OCI-LY7 (cell line): ENCODE measurements at places on chromosomes 2 and 18. TPM values are rescaled to one million over a fixed set of nuclear protein-coding genes. Genes with fewer than 3 reads are reported as not detected.

DNA sequence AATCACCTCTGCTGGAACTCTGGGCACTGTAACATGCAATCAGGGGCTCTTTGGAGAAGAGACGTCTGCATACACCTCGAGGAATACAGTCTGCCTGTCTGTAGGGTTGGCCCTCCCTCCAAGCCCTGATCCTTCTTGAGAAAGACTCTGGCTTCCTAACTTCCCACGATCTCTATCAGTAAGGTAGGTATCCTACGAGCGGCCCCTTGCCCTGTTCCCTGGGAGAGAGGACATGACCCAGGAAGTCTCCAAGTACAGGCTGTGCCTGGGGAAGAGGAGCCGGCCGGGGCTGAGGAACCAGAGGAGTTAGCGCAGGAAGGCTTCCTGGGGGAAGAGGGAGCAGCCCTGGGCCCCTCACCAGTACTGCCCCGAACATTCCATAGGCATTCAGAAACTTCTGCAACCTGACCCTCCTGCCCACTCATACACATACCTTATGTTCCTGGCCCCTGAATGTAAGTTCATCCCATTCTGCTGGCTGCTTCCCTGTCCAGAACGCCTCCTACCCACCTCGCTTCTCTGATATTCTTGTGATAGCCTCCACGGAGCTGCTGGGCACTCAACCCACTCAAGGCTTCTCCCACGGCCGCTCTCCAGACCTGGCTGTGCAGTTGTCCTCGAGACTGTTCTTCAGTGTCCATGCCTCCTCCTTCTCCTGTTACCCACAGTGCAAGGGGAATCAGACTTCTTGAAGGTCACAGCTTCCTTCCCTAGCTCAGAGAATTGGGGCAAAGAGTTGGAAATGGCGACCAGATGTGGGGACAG is 116.1 kb downstream of the CYP26B1 start:
- DNase-seq, result no peak

GRCh38 chr2:37866171-37866934 is 58.7 kb upstream of the RMDN2 start:
- no peak for DNase-seq

DNA sequence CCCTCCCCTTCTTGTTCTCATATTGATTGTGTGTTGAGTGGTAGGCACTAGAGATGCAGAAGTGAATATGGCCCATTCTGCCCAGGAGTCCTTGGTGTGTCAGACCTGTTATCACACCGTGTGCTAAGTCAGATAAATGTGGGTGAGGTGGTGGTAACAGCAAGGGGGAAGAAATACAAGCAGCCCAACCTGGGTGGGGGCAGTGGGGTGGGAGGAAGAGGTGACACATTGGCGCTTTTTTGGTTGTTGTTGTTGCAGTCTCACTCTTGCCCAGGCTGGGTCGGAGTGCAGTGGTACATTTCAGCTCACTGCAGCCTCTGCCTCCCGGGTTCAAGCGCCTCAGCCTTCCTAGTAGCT is 12.8 kb downstream of the B3GNT2 start:
- no peak for DNase-seq

GRCh38 chr2:142878031-142878678 is 691 bp downstream of the KYNU start:
- DNase-seq, result no peak

DNA sequence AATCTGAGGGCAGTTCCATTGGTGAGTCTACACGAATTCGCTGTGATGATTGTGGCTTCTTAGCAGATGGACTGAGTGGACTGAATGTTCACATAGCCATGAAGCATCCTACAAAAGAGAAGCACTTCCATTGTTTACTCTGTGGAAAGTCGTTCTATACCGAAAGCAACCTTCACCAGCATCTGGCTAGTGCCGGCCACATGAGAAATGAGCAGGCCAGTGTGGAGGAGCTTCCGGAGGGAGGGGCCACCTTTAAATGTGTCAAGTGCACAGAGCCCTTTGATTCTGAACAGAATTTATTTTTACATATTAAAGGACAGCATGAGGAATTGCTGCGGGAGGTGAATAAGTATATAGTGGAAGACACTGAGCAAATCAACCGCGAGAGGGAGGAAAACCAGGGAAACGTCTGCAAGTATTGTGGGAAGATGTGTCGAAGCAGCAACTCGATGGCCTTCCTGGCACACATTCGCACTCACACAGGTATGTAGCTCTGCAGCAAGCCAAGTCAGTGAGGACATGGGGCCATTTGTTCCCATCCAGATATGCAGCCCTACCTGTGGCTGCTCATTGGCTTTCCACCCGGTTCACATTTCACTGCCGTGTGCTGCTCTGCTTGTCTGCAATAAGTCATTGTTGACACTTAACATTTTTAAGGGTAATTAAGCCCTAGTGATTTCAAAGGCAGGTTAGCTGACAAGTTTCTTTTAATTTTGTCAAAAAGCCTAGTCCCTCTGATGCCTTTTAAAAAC is 37.7 kb downstream of the ZNF407 start:
- DNase-seq, result no peak

DNA sequence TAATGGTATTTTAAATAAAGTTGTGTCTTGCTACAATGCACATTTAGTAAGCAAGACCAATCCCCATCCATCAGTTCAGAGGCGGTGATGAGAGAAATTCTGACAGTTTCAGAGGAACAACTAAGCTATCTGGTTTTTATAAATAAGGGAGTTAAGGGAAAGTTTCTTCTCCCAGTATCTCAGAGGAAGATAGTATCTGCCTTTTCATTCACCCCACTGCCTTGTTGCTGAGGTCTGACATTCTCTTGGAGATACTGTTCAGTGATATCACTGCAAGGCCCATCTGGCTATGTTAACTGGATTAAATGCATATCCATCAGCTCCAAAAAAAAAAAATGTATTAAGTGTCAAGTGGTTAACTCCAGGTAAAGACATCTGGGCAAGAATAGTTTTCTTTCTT is 47.9 kb downstream of the RBMS1 start:
- DNase-seq, result no peak

- no peak for DNase-seq
Observed at GRCh38 chr18:577643-578375, 2.4 kb upstream of the CETN1 start.

DNA sequence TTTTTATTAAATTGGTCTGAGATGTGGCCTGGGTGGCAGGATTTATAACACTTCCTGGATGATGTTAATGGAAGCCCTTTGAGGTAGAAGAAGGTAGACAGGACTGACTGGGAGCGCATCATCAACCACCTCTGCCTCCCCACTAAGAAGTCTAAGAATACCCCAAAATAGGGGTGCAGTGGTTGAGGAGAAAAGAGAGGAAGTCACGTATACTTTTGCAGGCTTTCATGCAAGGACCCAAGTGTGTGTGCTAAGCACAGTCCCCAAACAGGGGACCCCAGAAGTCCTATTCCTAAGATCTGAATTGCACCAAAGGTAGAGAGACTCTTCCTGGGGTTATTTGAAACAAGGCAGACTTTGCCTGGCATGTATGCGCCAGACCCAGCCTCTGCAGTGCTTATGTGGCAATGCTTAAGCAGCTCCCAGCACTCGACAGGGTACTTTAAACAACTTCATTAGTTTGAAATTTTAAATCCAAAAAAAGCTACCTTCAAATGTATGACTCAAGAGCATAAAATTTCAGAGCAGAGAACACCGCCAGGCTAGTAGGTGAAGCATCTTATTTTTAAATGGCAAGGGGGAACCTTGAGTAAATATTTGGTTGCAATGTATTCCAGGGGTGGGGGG is 35.3 kb downstream of the BCL2 start:
- no peak for DNase-seq

DNA sequence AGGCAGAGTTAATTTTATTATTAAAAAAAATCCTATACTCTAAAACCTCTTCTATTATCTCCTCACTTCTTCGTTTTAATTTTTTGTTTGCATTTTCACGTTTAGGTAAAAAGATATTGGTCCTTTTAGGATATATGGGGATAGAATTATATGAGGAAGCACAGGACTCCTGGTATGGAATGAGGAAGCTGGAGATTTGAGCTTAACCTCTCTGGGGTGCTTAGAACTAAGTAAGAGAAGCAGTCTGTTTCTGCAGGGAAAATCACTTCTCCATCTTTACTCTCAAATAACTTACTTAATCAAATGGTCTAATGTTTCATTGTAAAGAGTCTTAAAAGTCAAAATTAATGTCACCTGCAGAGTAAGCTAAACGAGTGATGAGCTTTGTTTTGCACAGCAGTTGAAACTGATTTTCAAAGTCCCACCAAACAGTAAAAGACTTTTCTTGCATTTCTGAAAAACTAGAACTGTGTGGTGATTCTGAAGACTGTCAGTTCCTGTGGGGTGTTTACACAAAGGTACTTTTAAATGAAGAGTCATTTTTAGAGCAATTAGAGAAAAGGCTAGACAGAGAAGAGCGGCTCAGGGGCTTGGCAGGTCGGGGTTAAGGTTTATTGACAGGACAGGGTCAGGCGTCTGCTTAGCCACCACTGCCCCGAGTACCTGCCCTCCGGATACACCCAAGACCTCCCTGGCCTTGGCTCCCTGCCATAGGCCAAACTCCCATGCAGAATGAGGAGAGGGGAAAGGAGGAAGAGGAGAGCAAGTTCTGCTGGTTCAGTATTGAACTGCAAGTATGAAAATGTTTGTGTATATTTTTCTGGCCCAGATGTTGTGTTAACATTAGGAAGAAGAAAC is 21.6 kb downstream of the METAP1D start:
- DNase-seq, result no peak

DNA sequence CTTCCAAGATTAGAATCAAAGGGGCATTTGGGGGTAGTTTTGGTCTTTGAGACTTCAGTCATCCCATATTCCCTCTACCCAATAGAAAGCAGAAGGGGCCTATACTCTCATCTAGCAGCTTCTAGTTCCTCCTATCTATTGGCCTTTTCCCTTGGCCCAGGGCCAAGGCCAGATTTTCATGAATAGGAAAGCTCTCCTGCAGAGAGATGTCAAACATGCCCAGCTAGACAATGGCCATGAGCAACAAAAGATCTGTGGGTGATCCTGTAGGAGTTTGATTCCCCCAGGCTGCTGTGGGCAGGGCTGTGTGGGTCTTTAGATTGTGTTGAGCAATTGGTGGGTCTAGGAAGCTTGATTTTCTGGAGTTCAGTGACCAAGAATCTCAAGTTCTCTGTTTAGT is 2.9 kb upstream of the ADCYAP1 start:
- DNase-seq, result no peak

GRCh38 chr18:50989711-50990110 is 21.9 kb downstream of the ELAC1 start:
- no peak for DNase-seq

- no peak for DNase-seq
Observed at GRCh38 chr2:94964193-94964592, 61.3 kb upstream of the MAL start.

GRCh38 chr2:40421631-40422297 is 30.1 kb downstream of the SLC8A1 start:
- DNase-seq, result no peak

DNA sequence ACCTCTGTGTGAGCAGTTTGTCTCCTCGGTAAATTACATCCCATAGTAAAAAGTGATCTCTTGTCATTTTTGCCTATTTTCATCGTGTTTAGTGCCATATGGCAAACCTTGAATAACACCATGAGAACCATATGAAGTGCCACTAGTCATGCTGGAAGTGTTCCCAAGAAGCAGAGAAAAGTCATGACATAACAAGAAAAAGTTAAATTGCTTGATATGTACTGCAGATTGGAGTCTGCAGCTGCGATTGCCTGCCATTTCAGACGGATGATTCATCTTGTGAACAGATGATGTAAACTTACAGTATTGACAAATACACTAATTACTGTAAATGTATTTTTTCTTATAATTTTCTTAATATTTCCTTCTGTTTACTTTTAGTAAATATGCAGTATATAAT is 846.7 kb downstream of the BCL11A start:
- no peak for DNase-seq

DNA sequence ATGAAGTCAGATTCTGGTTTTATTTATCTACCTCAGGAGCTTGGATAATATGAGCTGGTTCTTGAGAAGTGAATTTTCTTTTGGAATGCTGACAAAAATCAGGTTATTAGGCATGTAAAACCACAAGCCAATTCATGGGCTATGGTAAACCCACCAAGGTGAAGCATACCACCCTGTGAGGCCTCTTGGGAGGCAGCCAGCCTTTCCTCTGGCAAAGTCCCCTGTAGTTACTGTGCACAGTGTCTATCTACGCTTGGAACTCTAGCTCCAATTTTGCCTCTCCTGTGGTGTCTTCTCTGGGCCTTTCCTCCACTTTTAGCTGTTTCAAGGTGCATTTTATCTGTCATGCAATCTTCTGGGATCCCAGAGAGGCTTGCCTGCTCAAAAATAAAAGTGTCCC is 242.7 kb upstream of the ZSWIM2 start:
- no peak for DNase-seq

DNA sequence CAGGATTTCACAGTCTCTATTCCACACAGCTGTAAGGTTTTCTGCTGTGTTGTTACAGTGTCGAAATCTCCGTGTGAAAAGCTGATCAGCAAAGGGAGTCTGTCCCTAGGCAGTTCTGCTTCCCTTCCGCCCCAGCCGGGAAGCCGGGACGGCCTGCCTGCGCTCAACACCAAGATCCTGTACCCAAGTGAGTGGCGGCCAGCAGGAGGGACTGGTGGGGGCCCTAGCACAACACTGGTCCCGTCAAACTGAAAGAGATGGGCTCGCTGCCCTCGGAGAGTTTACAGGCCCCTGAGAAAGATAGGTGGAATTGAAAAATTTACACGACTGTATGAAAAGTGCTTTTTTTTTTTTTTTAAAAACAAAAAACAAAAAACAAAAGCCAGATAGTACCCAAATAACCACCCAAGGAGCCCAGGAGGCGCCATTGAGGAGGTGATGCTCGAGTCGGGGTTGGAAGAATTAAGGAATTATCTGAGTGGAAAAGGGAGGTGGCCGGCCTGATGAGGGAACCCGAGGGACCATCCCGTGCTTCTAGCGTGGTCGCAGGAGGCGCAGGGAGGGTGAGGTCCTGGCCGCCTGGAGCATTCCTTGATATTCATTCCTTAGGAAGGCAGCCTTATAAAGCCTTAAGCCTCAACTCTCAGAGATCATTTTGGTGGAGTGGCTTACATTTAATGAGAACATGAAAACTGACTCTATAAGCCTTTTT is 96.7 kb downstream of the DGKD start:
- DNase-seq, result no peak

DNA sequence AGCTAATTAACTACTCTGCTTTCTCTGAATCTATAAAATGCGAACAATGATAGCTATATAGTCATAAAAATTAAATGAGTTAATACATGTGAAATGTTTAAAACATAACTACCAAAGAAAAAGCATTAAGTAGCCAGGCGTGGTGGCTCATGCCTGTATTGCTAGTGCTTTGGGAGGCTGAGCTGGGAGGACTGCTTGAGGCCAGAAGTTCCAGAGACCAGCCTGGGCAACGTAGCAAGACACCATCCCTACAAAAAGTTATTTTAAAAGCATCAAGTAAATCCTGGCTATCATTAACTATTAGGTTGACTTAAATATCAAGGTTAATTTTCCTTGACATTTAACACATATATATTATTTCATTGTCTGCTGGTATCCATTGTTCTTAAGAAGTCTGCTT is 152.4 kb downstream of the NBAS start:
- no peak for DNase-seq

Gene GPR17
- not detected in 2 replicates for total RNA-seq

Gene PDCD1
- not detected in 2 replicates for total RNA-seq

Gene EPHA4
- 0.23 TPM in 1 of 2 replicates, not detected in the other for total RNA-seq

Gene ATP8B1
- not detected in 2 replicates for total RNA-seq

Gene SERPINB7
- total RNA-seq, result not detected in 2 replicates

Gene IL1RL1
- not detected in 2 replicates for total RNA-seq

Gene NAT8
- not detected in 2 replicates for total RNA-seq

Gene ASPRV1
- total RNA-seq, result 0.77 and 1.3 TPM in 2 replicates

Gene ATP6V1B1
- total RNA-seq, result not detected in 2 replicates
